Activated T-helper 1 cell treated with anti-CD3 and anti-CD28 coated beads, Interleukin-2, amount 50 U/mL, for 16 hours (primary cell): ENCODE measurements at places on chromosomes 7 and 10.

DNA sequence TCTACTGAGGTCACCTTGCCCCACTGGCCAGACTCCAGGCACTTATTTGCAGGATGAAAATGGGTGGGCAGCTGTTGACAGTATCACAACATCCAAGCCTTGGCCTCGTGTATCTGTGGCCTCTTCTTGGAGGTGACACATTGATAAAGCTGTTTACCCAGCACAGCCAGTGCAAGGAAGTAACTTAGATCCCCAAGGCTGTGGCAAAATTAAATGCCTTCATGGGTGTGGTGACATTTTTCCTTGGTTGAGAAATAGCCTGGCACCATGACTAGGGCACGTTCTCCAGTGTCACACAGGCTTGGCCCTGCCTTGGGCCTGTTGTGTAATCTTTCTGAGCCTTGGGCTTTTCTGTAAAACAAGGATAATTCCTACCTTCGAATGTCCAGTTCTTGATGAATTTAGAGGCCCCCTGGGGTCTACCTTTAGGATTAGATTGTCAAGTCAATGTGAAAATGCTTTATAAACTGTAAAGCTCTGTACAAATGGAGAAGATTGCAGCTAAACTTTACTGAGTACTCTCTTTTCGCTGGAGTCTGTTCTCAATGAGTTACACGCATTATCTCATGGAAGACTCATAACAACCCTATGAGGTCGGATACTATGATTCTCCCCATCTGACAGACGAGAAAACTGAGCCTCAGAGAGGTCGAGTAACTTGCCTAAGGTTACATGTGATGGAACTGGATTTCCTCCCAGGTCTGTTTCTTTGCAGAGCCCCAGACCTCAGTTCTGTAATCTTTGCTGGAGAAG, 46.7 kb upstream of the LOXL4 start:
- no peak for DNase-seq

GRCh38 chr10:101062232-101063049, 652 bp downstream of the KAZALD1 start:
- no peak for DNase-seq

- DNase-seq = no peak
These were observed 557 bp downstream of the TMEM120A start for GRCh38 chr7:75993689-75994387.

DNA sequence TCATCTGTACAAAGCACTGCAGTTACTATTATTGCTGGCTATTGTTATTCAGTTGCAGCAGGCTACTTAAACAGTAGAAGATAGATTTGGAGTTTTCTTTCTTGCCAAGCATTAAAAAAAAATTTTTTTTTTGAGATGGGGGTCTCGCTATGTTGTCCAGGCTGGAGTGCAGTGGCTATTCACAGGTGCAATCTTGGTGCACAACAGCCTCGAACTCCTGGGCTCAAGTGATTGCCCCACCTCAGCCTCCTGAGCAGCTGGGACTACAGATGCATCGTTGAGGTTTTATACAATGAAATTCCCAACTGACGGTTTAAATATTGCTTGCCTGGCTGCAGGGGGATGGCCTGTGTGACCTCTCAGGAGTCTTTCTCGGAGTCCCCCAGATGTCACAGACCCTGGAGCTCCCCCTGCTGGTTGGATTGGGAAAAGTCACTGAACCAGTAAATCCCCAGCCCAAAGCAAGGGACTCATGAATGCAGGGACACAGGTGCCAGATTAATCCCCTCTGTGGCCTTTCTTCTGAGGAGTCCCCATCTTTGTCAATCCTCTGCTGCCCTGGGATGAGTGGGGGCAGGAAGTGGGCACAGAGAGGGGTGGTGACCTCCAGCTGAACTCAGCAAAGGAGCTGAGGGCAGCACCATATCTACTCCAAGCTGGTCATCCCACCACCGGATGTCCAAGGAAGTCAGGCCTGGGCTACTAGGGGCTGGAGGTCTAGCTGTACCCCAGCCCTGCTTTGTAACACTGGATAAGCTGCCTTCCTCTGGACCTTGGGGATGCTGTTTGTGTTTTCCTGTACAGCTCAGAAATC, 149.6 kb downstream of the C10orf105 start:
- DNase-seq = peak; percentile 73

DNA sequence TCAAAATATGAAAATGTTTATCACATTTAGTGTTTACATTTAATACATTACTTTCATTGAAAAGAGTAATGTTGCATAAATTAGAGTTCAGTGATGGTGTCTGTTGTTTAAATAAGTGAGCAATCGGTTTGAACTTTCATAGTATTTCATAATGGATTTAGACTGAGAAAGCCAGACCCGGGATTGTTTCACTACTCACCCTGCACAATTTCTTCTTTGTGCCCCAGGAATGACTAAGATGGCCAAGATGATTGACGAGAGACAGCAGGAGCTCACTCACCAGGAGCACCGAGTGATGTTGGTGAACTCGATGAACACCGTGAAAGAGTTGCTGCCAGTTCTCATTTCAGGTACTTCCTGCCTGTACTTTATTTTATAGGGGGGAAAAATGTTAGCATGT, 74.6 kb downstream of the VCL start:
- DNase-seq = no peak

DNA sequence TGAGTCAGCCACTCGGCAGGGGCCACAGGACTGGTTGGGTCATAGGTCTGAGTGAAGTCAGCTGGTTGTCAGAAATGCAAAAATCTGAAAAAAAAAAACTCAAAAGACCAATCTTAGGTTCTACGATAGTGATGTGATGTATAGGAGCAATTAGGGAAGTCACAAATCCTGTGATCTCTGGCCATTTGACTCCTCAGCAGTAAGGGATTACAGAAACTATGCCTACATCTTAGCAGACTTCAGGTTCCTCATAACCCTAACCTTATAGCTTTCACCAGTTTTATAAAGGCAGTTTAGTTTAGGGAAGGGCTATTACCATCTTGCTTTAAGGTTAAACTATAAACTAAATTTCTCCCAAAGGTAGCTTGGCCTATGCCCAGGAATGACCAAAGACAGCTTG, 163.1 kb upstream of the HGF start:
- no peak for DNase-seq

DNA sequence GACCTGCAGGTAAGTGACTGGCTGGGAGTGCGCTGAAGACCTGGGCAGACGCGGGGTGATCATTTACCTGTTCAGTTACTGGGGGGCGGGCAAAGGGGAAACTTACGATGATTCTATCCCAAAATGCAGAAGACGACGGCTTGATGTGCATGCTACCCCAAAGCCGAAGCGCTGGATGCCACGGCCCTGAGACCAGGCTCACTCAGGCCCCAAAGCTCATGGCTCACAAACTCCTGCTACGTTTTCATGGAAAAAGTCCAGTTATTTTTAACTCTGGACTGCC, 200.6 kb downstream of the DIP2C start:
- no peak for DNase-seq

GRCh38 chr10:11810313-11810766, 12.8 kb upstream of the PROSER2 start:
- no peak for DNase-seq

DNA sequence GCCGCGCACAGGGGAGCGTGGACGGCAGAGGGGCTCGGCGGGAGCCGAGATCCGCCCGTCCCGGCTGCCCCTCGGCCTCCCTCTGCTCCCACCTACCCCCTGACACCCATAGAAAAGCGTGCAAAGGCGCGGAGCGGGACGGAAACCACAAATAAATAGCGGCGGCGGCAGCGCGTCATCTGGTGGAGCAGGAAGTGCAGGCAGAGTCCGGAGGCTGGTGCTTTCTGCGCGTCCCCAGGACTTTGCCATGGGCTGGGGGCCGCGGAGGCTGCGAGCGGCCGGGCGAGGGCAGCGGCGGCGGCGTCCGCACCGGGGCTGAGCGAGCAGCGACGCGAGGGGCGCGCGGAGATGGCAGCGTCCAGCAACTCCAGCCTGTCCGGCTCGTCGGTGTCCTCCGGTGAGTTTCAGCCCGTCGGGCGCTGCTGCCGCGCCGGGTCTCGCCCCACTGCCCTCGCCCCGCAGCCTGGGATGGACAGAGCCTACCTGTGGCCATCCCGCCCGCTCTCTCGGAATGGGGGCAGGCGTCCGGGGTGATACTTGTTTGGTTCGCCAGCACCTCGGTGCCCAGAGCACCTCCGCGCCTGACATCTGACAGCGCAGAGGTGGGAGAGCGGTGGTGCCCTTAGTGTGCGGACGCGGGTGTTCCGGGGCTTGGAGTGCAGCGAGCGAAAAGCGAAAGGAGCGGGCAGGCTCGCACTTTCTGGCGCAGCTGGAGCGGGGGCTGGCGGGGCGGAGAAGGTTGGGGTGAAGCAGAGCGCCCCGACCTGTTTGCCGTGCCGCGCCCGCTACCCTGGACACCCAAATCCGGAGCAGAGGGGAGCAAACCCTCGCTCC, at the start of gene CHN2:
Gene CHN2 (plus strand): TSS at position 182 of the 834 bp plus-strand sequence.
- peak; percentile 11 for DNase-seq

- DNase-seq = no peak
These were observed 205.4 kb downstream of the ARHGAP12 start for GRCh38 chr10:31723106-31723750.
